GM12892 (cell line): ENCODE measurements at places on chromosomes 16 and 17.

DNA sequence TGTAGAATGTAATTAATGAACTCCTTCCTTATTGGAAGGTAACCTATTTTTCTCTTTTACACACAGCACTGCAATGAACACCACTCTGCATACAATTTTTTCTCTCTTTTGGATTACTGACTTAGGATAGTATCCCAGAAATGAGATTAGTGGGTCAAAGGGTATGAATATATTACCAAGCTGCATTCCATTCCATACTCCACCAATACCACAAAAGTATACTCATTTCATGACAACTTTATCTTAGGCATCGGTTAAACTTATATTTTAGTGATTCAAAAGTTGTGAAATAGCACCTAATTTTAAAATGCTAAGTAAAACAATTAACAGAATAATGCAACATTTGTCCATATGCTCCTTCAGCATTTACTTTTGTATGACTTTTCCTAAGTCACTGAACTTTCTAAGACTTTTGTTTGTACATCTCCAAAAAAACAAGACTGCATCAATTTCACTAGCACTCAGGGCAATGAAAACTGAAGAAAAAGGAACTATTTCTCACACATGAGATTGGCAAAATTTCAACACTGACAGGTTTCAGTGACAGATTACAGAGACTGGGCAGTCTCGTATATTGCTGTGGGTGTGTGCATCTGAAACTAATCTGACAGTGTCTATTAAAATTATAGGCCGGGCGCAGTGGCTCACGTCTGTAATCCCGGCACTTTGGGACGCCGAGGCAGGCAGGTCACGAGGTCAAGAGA is 32.1 kb downstream of the HELZ start:
- DNase-seq = no peak

GRCh38 chr17:20271011-20271610 is 196.2 kb downstream of the LGALS9B start:
- no peak for DNase-seq

- peak; percentile 71 for DNase-seq
Measured at GRCh38 chr16:73058221-73058615, 10.3 kb upstream of the ZFHX3 start.

- DNase-seq = no peak
Measured at GRCh38 chr17:38982858-38983746, 15.9 kb upstream of the FBXO47 start.

- DNase-seq = no peak
Measured at GRCh38 chr17:79495665-79496064, 115.2 kb downstream of the RBFOX3 start.

GRCh38 chr17:539066-539465 is 175.6 kb downstream of the VPS53 start:
- DNase-seq = no peak

- DNase-seq = no peak
Measured at GRCh38 chr17:78174870-78175642, 6.7 kb downstream of the SYNGR2 start.

- no peak for DNase-seq
Measured at GRCh38 chr17:17681744-17682292, 560 bp downstream of the RAI1 start.

DNA sequence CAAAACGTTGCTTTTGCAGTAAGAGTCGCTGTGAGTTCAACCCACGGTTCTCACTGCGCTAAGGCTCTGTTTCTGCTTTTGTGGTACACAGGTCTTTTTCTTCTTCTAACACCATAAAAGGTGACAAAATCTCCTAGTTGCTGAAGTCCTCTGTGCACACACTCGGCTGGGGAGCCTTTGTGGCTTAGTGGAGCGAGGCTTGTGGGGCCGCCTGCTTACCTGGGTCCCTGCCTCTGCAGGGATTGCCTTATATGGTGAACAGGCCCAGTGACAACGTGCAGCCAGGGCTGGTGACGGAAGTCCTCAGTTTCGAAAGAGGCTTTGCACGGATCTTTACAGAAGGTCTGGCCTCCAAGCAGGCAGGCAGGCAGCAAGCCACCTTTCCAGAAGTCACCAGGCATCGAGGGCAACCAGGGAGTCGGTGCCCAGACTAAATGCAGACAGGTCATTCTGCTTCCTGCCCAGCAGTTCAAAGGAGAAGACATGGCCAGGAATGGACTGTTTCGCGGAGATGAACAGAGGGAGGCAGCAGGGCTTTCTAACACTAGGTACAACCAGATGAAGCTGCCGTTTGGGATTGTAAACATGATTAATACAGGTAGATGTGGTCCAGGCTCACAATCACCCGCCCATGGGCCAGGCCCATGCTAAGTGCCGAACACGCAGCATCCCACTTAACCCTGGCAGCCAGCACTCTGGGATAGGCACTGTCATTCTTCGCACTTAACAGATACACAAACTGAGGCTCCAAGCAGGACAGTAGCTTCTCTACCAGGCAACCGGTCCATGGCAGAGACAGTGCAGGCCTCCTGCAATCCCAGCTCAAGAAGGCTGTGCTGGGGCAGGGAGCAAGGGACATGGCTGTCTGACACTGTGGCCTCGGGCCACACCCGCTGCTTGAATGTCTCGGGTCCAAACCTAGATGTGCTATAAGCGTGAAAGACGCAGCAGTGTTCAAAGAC is 10.7 kb upstream of the MEAK7 start:
- DNase-seq = peak; percentile 78

DNA sequence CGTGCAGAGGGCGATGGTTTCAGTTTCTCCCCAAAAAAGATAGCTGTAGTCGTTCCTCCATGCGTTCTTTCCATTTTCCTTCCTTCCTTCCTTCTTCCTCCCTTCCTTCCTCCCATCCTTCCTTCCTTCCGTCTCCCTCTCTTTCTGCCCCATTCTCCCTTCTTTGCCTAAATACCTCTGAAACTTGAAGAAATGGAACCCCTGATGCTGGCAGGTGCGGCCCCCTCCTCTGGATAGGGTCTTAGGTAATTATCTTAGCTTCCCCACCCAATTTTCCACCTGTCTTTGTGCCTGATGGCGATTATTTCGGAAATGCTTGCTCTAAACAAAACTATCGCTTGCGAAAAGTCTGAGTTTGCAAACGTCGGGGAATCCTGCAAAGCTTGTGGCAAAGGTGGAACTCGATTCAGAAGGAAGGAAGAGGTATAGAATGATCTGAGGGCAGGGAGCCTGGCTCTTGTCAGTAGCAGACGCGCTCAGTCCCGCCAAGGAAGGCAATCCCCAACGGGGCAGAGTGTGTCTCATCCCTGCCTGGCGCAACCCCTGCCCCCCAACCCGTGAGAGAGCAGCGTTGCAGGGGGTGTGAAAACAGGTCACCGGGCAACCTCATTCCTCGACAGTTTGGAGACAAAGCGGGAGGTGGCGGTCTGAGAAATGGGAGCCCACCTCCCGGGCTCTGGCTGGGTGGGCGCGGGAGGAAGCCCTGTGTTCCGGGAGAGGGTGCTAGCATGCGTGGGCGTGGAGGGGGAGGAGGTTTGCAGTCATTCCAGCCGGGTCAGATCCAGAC is 2.9 kb upstream of the CBX8 start:
- DNase-seq = no peak
